ENCODE measurements at places on chromosomes 7 and 10.

DNA sequence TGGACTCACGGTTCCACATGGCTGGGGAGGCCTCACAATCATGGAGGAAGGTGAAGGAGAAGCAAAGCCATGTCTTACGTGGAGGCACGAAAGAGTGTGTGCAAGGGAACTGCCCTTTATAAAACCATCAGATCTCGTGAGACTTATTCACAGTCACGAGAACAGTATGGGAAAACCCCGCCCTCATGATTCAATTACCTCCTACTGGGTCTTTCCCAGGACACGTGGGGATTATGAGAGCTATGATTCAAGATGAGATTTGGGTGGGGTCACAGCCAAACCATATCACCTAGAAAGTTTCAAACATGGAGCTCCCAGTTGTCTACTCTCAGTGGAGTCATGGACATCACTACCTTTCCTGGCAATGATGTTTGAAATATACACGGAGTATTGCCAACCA is 49.6 kb downstream of the CYCS start:
- peak; percentile 18 for DNase-seq

- no peak for DNase-seq
Measured at GRCh38 chr7:103076764-103077163, 1.8 kb downstream of the ARMC10 start.

DNA sequence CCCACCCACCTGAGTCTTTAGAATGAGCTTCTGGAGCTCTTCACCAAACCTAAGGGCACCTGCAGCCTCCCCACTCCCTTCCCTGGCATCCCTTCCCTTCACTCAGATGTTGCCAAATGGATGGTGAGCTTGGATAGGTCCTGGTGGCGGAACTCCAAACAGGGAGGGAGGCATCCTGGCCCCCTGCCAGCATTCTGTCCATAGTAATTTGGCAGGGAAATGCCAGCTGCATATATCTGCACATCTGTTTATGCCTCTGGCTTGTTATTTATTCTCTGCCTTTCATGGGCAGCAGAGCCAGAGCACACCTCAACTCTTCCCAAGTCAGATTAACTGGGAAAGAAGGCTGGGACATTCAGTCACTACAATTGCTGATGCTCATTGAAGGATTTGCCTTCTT is 18.1 kb downstream of the KAZALD1 start:
- DNase-seq, result no peak

DNA sequence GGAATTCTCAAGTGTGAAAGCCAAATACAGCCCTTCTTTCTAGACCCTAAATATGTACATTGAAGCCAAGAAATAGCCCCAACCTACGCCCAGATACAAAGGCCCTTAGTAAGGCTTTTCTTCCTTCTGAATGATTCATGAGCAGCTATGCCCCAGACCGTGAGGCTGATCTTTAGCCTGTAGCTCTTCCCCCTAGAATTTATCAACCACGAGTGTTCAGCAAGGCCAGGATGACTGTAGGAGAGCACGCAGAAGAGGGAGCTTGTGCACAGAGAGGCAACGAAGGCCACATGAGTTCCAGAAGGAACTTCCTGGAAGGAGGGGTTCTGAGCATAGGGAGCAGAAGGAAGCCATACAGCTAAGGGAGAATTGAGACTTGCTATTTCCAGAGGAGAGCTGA is 53.0 kb upstream of the HABP2 start:
- DNase-seq, result no peak

GRCh38 chr10:91617072-91617609 is 15.7 kb downstream of the PPP1R3C start:
- no peak for DNase-seq

- DNase-seq, result no peak
Measured at GRCh38 chr10:127556916-127557315, 7.8 kb downstream of the NPS start.

DNA sequence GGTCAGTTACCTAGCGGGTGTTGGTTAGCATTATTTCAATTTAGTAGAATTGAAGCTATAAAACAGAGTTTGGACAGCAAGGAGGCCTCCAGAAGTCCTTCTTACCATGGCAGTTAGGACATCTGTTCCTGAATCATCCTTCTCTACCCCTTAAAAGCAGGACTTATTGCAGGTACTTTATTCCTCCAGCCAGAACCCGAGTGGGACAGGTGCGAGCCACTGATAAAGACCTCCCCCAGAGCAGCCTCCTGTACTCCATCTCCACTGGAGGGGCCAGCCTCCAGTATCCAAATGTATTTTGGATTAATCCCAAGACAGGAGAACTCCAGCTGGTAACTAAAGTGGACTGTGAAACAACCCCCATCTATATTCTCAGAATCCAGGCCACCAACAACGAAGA is 54.6 kb downstream of the CDHR3 start:
- DNase-seq, result no peak

DNA sequence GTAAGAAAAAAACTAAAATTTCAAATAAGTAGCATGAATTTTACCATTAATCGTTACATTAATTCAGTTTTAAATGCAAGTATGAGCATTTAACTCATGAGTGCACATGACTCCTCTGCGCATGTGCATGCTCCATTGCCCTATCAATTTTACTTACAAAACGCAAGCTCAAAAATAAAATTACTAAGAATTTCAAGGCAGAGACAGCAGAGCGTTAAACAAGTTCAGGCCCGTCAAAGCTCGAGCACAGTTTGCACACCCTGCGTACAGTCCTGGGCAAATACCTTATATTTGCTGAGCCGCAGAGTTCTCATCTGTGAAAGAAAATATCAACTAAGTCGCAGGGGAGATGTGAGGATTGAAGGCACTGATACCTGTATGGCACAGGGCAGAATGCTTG is 373.6 kb downstream of the BBS9 start:
- DNase-seq, result no peak

GRCh38 chr10:127119936-127120335 is 76.5 kb downstream of the INSYN2A start:
- no peak for DNase-seq

DNA sequence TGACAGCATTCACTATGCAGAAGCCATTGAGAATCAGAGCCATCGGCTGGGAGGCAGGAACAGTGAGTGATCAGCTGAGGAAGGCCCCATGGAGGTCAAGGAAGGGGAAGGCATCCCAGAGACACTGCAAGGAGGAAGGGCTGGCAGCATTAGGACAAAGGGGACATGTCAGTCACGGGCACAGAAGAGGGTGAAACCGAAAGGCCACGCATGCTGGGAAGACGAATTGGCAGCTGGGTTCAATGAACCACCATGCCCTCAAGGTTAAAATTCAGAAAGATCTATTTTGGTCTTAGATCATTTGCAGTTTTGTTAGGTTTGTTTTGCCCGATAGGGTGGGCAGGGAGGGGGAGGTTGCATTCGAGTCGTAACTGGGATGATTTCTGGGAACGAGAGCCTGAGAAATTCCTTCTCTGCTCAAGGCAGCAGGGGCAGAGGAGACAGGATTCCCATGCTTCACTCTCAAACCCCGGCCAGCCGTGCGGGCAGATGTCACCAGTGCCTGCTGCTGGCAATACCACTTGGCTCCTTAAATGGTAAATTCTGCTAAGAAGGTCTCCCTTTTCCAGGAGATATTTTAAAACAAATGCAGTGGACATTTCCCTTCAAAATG is 57.7 kb downstream of the ASB13 start:
- DNase-seq, result no peak

- peak; percentile 53 for DNase-seq
Measured at GRCh38 chr10:119502209-119502608, 40.3 kb downstream of the RGS10 start.

GRCh38 chr7:291373-292092 is 1.6 kb downstream of the FOXL3 start:
- no peak for DNase-seq

DNA sequence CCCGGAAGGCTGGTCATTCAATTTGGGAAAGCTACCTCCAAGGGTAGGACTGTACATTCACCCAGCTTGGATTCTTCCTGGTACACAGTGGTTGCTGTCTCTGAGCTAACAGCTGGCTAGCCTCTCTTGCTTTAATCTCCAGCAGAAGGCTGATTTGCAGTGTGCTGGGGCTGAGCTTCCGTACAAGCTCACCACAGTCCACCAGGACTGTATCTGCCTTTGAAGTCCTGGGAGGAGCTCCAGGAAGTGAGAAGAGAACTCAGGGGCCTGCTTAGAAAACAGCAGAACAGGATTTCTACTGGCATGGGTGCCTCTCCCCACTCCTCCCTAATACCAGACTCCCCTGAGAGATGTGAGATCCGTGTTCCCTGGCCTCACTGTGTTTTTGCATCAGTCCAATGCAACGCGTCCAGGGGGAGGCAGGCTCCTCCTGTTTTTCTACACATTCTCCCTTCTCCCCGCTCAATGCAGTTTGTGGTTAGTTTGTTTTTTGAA is 6.6 kb downstream of the AFAP1L2 start:
- DNase-seq, result no peak

DNA sequence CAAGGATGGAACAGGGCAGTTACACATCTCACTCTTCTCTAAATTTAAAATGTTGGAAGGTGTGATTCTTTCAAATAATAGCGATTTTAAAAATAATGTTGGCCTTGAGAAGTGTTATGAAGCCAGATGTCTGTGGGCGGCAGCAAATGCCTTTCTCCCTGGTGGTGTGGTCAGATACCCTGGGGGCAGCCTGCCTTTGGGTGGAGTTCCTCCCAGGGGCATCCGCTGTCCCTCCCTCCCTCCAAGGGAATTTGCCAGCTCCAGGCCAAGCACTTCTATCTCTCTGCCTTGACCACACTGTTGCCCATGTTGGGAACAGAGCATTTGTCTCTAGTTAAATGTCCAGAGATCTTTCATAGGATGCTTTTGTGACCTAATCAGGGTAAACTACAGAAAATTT is 121.4 kb downstream of the POU6F2 start:
- no peak for DNase-seq

- DNase-seq, result peak; percentile 49
Measured at GRCh38 chr7:47945261-47946015, 2.8 kb downstream of the PKD1L1 start.

- DNase-seq, result no peak
Measured at GRCh38 chr7:37408291-37409228, 40.1 kb downstream of the ELMO1 start.

DNA sequence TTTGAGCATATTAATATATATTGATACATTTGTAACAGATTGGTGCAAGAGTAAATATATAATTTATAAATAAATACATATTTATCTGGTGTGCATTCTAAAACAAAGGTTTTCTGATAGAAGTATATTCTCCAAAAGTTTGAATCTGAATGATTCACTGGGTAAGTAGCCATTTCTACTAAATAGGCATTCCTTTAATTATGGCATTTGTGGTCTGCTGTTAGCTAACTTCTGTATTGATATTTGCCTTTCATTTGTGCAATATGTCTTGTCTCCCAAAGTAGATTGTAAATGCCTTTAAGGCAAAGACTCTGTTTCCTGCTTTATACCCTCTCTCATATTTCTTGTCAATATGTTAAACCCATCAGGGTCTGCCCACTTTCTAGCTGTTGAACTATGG is 11.1 kb upstream of the ARID5B start:
- no peak for DNase-seq

DNA sequence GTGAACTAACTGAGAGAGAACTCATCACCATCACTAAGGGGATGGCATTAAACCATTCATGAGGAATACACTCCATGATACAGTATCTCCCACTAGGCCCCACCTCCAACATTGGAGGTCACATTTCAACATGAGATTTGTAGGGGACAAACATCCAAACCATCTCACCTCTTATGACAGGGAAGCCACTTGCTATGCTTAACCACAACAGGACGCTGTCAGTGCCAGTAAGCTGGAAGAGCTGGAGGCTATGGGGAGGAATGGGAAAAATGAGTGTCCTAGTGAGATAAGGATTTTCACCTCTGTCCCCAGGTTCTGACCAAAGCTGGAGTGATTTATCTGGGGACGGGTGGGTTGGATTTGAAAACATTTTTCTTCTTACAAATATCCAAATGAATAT is 17.6 kb downstream of the PLCE1 start:
- no peak for DNase-seq

- DNase-seq, result no peak
Measured at GRCh38 chr10:113549856-113550255, 3.0 kb upstream of the HABP2 start.

DNA sequence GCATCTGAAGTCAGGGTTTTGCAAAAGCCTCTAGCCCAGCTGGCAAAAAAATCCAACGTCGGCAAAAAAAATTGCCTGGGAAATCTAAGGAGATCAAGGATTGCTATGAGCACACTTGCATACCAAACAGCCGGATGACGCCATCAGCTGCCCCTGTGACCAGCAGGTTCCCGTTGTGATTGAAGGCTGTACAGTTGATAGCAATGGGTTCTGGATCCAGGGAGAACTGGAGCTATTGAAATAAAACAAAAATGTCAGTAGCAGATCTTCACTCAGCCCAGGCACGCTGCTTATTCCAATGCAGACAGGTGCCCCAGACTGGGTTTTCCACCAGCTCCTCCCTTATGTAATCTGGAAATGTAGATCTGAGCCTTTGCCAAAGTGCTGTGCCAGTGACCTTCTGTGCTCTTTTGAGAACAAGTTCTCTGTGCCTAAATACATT is 18.7 kb upstream of the CYREN start:
- no peak for DNase-seq

DNA sequence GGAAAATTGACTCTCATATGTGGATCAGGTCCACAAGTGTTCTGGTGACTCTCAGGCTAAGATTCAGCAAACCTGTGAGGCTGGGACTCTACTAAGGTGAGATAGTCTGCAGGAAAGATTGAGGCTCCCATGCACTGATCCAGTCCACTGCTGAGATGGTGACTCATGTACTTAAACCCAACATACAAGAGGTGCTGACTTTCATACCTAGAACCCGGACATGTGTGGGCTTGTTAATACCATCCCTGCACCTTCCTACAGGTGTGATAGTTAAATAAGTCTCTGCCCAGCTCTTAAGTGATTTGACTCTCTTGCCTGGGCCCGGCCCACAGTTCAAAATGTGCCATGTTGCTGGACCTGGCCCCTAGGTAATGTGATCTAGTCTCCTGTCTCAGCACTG is 27.1 kb upstream of the ZNF107 start:
- DNase-seq, result no peak

DNA sequence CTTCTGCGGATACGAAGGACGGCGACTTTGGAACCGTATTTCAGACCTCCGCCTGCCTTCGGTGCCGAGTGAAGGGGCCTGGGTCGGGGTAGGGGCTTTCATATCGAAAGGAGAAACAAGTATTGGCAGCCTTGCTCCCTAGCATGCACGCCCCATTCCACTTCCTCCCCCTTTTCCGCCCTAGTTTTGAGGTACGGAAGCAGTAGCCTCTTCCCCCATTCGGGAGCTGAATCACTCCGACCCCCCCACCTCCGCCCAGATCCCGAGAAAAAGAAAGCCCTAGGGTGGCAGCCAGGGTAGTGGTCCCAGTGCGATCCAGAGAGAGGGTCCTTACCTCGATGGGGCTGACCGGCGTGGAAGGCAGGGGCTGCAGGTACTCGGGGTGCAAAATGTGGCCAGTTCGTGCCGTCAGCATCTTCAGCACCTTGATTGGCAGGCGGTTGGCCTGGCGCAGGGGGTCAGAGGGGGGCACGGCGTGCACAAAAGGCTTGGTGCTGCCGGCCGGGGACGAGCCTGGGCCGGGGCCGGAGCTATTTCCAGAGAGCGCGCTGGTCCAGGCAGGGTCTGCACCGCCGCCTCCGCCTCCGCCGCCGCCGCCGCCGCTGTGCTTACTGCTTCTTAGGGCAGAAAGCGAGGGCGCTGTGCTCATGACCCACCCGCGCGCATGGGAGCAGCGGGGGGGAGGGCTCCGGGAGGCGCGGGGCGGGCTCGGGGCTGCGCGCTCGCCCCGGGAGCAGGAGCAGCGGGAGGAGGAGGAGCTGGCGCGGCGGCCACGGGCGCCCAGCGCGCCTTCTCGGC is 594 bp downstream of the ZNF503 start:
- DNase-seq, result no peak

All from activated T-helper 9 cell treated with anti-CD3 and anti-CD28 coated beads, Interleukin-2, amount 50 U/mL, for 16 hours (primary cell).